B cell (primary cell): ENCODE measurements at places on chromosomes 7 and 10. TPM values are rescaled to one million over a fixed set of nuclear protein-coding genes. Genes with fewer than 3 reads are reported as not detected.

Gene SSC4D
- 0.16 TPM in 1 of 2 replicates, not detected in the other for polyA plus RNA-seq

DNA sequence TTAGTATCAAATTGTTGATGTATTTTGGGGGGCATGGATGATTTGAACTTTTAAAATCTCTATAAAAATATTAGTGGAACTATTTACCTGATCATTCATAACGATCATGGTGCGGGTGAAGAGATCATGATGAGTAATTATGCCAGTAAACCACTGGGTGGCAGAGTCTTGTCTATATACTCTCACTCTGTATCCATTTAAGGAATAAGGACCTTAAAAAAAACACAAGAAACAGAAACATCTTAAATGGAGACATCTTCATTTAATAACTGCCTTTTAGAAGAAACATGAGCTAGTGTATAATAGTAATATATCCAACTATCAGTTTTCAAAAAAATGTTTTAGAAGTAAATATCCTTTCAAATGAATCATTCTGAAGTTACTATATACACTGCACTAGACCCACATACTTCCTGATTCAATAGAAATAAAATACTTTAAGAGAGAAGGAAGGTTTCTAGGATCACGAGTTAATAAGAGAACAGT lies 84.0 kb downstream of the NRBF2 start:
- DNase-seq = peak; percentile 73

DNA sequence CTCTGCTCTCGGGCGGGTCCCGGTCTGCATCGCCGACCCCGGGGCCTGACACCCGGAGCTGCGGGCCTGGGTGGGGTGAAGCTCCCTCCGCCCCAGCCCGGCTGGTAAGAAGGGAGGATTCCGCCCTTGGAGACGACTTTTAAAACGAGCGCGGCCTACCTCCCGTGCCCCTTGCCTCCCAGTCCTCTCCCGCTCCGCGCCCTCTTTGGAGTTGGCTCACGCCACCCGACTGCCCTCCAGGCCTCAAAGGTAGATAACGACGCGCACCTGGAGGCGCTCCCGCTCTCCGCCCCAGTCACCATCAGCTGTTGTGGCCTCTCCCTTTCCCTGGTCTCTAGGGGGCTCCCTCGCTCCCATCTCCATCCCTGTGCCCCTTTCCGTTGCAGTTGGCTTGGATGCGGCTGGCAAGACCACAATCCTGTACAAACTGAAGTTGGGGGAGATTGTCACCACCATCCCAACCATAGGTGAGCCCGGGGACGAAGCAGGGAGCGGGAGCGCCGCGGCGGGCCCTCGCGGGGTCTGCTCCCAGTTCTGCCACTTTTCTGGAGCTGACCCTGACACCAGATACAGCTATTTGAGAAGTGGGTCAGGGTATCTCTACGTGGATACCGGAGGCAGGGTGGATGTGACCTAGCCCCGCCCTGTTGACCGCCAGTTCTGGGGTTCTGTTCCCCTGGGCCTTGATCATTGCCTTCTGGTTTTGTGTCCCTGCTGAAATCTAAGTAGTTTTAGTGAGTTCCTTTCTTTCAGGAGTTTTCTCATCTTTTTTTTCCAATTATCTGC lies 679 bp downstream of the ARF5 start:
- DNase-seq = no peak

- DNase-seq = no peak
Measured at GRCh38 chr7:157425761-157426160, 89.0 kb downstream of the DNAJB6 start.

Gene ELAPOR2
- polyA plus RNA-seq = 7.0 and 11.3 TPM in 2 replicates

DNA sequence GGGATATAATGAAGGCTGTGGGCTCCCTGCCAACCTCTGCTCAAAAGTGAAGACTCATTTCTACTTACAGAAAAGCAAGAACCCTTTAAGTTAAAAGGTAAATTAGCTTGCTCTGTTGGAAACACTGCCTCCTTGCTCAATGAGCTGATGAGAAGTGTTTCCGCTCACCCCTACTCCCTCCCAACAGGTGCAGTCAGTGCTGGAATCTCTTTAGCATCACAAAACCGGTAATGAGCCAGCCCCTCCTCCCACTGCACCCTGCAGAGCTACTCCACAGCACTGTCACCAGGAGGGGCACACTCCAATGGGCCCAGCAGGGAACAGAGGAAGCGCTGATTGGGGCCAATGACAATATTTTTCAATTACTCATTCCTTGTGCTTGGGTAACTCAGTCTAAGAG lies 262.5 kb downstream of the TCERG1L start:
- no peak for DNase-seq

- no peak for DNase-seq
Measured at GRCh38 chr7:74254858-74255379, 720 bp upstream of the RFC2 start.

DNA sequence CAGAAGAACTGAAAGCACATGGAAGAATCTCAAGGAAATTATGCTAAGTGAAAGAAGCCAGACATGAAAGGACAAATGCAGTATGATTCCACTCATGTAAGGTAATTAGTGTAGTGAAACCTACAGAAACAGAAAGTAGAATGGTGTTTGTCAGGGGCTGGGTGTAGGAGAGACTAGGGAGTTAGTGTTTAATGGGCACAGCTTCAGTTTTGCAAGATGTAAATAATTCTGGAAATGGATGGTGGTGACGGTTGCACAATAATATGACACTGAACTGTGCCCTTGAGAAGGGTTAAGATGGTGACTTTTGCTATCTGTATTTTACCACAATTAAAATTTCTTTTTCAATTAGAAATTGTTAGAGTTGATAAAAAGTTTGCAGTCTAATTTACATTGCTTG lies 157.3 kb upstream of the ADCY1 start:
- DNase-seq = no peak

GRCh38 chr7:117155694-117156093 lies 167.2 kb downstream of the WNT2 start:
- no peak for DNase-seq

- DNase-seq = no peak
Measured at GRCh38 chr10:15718694-15719048, 1.1 kb downstream of the ITGA8 start.

- DNase-seq = no peak
Measured at GRCh38 chr10:6757158-6757557, 177.1 kb upstream of the PRKCQ start.

DNA sequence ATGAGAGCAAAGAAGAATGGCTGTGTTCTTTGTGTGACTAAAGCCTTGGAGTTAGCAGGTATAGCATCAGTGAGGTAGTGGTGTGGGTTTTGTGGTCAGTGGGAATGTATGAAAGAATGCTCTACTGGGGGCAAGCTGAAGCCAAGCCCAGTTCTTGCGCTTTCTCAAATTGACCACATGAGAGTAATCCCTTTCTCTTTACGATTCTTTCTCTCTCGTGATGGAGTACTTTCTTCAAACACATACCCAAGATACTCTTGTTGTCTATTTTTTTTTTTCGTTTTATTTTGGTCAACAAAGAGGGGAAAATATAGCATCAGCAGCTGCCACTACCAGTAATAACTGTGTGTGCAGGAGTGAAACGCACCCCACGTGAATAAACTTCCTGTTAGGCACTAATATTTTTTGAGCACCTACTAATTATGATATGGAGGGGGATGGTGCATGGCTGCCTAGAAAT lies 8.4 kb upstream of the PANK1 start:
- DNase-seq = no peak
